ENCODE measurements at places on chromosomes 6 and 20. TPM values are rescaled to one million over a fixed set of nuclear protein-coding genes. Genes with fewer than 3 reads are reported as not detected.

- ATAC-seq: peak; percentile 99
These were observed 158.2 kb downstream of the ZMYND8 start for GRCh38 chr20:47198254-47198671.

GRCh38 chr20:23438661-23439060 lies 824 bp upstream of the CSTL1 start:
- ATAC-seq: no peak

DNA sequence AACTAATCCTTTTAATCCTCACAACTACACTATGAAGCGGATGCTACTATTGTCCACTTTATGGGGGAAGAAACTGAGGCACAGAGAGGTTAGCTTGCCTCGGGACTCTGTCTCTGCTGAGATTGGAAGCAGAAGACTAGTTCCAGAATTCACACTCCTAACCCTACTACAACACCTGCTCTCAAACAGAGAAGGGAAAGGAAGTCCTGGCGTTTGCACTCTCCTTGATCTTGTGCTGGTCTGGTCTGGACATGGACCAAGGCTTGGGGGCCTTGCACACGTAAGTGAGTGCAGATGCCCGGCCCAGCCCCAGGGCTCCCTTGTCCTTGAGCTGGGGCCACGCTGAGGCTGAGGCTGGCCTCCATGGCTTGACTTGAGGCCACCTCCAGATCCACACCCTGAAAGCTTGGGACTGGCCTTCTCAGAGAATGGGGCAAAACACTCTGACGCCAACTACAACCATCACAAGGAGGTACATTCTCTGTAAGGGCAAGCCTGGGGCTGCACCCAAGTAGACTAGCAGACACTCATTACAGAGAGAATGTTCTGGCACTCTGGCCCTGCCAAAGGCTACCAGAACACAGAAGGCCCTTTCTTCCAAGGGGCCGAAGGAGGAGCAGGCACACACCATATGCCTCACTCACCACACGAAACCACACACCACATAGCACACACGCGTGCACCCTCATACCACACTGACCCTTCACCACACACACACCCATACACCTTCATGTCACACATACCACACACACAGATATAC lies 33.3 kb upstream of the EZR start:
- no peak for ATAC-seq

CD83 gene
- total RNA-seq: 14.9 TPM

GRCh38 chr6:35603326-35604202 lies 85.2 kb downstream of the FKBP5 start:
- ATAC-seq: no peak

GRCh38 chr6:45078432-45078831 lies 249.7 kb upstream of the RUNX2 start:
- no peak for ATAC-seq

DNA sequence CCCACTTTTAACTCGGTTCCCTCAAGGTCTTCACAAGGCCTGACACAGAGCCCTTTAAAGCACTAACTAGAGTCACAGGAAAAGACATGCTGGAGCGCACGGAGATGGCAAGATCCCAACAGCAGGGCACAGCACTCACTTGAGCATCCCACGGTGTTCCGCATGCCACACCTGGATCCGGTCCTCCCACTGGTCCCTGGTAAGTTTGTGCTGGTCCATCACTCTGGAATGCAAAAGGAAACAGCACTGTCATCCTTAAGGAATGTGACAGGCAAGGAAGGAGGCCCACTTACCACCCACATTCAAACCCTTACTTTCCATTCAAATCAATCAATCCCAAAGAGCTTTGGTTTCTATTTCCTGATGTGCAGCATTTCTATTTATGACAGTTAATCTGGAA lies 34.7 kb downstream of the EZR start:
- ATAC-seq: no peak

SLC22A16 gene
- total RNA-seq: not detected

- no peak for ATAC-seq
These were observed 924.1 kb downstream of the EPHA7 start for GRCh38 chr6:92495242-92495641.

DNA sequence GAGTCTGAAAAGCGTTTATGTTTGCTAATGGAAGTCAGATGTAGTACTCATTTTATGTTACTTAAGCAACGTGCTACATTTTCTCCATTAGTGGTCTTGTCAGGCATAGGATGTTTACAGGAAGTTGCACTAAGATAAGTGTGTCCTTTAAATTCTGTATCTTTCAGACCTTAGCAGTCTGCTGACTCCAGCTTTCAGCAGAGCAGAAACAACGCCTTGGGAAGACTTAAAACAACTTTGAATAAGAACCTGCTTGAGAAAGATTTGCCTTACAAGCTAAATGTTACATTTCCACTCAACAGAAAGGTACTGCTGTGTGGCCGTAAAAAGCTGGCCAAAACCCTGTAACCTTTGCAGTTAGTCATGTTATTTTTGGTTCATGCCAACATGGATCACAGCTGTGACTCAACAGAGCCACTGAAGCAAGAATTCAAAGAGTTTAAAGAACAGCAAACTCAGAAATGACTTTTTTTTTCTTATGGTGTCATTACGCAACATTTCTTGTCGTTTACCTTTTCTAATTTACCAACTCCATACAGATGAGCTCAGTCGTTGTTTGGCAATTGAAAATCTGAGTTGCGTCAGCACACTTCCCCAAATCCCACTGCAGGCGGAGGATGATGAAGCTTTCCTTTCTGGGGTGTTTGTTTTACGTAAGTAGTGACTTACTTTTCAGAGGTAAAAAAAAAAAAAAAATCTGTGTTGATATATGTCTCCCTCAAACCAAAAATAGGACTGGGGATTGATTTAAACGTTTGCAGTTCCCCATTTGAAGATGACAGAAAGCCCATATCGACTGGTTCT lies 27.9 kb upstream of the BMP6 start:
- ATAC-seq: peak; percentile 85

GRCh38 chr6:52046456-52046855 lies 41.0 kb downstream of the PKHD1 start:
- no peak for ATAC-seq

- ATAC-seq: no peak
These were observed 182.3 kb upstream of the RAB32 start for GRCh38 chr6:146361128-146361924.

HLA-DOB gene
- total RNA-seq: 4.2 TPM

DNA sequence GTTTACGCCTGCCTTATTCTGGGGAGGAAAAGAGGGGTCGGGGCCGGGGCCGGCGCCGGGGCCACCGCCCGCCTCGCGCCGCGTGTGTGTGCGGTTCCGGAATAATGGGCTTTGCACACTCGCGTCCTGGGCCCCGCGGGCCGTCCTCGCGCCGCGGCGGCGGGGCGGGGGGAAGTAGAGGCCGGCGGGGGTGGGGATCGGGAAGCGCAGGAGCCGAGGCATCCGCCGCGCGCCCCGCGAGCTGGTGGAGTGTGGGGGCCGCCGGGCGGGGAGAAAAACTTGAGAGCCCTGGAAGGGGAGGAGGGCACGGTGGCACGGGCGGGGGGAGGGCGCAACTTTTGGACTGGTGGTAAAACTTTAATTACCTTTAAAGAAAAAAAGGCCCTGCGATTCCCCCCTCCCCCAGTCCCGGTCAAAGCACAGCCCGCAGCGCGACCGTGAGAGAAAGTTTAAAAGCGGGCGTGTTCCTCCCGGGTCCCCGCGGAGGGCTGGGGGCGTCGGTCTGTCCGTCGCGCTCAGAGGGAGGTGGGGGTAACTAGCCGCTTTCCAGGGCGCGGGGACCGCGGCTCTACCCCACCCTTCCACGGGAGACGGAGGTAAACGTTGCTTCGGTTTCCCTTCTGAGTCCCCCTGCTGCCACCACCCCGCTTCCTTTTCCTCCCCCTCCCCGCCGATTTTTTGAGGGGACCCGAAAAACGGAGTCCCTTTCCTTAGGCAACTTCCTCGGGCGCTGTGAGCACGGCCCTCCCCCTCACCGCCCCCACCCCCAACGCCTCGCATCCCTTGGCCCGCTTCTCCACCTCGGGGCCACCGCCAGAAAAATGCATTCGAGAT lies 1.9 kb downstream of the L3MBTL3 start:
- ATAC-seq: peak; percentile 11

- no peak for ATAC-seq
These were observed 35.3 kb downstream of the EFCAB8 start for GRCh38 chr20:32894026-32894483.

- no peak for ATAC-seq
These were observed 2.2 kb downstream of the PSMG4 start for GRCh38 chr6:3260772-3261517.

DNA sequence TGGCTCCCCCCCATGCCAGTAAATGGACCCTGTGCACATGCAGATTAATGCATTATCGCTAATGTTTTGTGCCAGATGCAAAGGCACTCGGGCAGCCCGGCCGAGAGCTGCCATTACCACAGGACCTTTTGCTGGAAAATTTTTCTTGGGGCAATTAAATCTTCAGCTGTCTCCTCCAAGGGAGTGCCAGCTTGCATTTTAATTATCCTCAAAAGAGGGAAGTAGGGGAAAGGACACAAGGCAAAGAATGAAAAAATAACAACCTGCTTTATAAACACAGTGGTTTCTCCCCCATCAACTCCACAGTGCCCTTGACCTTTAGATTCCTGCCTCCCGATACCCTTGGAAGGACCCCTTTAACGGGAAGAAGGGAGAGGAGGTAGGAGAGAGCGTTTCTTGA lies 48.2 kb downstream of the PDYN start:
- no peak for ATAC-seq

GRCh38 chr6:149545258-149545753 lies 537 bp downstream of the PPIL4 start:
- ATAC-seq: peak; percentile 20

GRCh38 chr20:50540620-50541605 lies 30.7 kb downstream of the PTPN1 start:
- peak; percentile 12 for ATAC-seq

HRH3 gene
- not detected for total RNA-seq

TCF21 gene
- not detected for total RNA-seq

GRCh38 chr6:139349464-139350020 lies 24.9 kb downstream of the CITED2 start:
- ATAC-seq: no peak

DNA sequence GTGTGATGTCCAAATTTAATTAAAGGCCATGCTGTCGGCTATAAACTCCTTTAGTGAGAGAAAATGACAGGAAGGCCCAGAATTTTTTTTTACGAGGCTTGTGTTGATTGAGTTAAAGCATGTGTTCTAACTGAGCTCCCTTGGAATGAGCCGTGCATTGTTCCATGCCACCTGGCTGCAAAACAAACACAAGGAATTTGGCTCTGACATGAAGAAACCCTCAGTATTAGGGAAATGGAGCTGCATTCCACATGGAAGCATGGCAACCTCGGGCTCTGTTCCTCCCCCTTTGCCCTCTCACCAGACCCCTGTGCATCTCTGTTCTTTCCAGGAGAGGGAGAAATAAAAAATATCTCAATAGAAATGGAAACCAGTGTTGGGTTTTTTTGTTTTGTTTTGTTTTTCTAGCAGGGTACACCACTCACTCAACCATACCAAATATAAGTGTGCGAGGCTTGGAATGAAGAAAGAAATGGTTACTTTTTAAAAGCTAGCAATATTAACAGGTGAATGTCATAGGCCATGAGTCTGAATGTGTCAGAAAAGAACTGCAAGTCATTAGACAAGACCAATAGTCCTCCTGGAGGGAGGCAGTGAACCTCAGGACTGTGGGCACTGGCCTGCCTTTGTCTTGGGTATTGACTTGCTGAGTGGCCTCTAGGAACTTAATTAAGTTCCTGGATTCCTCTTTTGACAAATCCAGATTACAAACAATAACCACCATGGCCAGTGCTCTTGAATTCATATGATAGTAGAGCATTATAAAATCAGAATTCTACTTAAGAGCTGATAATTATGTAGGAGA lies 935.1 kb downstream of the KIF16B start:
- ATAC-seq: no peak

DNA sequence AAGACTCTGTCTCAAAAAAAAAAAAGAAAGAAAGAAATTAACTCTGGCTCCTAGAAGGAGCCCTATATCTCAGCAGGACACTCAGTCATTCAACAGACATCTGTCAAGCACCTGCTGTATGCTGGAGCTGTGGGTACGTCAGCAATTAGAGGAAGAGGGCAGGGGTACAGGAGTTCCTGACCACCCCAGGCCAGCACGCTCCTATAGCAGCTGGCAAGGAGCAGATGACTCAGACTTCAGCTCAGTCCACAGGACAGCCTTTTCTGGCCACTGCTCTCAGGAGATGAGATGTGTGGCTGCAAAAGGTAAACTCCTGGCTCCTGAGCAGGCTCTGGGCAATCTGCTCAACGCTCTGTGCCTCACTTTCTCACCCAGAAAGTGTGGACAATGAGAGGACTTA lies 1.7 kb upstream of the RTEL1 start:
- no peak for ATAC-seq

DNA sequence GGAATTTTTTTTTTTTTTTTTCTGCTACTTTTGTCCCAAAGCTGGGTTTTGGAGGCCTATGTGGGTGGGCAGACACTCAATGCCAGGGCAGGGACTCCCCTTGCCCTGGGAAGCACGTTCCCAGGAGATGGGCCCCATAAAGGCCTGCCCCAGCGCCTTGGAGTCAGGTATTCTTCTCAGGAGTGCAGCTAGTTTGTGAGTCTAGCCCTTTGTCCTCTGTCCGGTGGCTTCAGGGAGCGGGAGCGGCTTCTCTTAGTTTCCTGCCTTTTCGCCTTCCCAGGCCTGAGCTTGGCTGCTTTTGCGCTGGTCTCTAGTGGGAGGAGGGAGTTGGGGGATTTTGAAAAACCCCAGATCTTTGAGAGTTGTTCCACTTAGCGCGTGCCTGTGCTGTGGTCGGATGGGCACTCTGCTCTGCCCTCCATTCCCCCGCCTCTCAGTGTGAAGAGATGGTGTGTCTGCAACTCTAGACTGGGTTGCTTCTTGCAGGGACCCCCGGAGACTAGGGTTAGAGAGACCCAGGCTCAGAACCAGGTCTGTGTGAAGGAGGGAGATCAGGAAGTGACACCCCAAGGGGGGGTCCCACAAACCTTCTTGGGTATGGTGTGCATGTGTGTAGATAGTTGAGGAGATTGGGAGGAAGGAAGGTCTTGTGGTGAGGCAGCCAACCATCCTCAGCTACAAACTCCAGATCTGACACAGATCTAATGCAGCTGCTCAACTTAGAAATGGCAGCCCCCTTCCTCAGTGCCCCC lies 1.3 kb downstream of the PLCG1 start:
- ATAC-seq: peak; percentile 4

DNA sequence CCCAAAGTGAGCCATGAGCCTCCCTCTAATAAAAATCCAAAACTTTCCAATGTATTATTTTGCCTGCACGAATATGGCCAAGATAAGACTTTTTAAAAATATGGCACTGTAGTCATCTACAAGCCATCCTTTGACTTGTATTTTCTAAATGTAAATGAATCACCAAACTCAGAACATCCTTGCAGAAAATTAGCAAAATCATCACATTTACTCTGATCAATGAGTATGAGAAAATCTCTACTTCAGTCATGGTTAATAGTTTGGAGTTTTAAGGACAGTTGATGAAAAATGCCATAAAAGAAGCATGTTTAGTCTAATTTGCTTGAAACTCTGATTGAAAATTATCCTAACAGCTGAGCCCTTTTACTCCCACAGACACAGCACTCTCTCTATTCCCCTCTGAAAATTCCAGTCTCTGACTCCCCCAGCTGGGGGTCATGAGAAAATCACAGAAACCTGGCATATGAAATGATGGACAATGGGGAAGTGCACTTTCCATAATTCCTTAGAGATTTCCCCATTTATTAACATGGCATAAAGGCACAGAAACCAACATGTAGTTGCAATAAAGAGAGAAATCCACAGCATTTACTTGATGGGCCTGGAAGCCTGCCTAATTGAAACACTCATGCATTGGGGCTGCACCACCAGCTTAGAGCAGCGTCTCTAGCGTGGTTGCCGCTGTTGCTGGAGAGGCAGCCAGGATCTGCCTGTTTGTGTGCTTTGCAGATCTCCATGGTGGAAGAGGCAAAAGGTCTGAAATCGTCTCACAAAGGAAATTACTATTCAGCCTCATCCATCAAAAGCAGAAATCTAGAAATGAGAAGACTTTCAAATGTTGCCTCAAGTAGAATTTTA lies 214.0 kb downstream of the WDR27 start:
- ATAC-seq: no peak

RRAGD gene
- total RNA-seq: 8.8 TPM

All from activated T-helper 17 cell treated with anti-CD3 and anti-CD28 coated beads, Interleukin-2, amount 50 U/mL, for 72 hours (primary cell).